ENCODE measurements at places on chromosomes 7 and 10. TPM values are rescaled to one million over a fixed set of nuclear protein-coding genes. Genes with fewer than 3 reads are reported as not detected.

GRCh38 chr7:748446-748845 lies 21.4 kb upstream of the PRKAR1B start:
- no peak for DNase-seq

GRCh38 chr7:139798221-139798620 lies 20.4 kb upstream of the HIPK2 start:
- DNase-seq = no peak

DNA sequence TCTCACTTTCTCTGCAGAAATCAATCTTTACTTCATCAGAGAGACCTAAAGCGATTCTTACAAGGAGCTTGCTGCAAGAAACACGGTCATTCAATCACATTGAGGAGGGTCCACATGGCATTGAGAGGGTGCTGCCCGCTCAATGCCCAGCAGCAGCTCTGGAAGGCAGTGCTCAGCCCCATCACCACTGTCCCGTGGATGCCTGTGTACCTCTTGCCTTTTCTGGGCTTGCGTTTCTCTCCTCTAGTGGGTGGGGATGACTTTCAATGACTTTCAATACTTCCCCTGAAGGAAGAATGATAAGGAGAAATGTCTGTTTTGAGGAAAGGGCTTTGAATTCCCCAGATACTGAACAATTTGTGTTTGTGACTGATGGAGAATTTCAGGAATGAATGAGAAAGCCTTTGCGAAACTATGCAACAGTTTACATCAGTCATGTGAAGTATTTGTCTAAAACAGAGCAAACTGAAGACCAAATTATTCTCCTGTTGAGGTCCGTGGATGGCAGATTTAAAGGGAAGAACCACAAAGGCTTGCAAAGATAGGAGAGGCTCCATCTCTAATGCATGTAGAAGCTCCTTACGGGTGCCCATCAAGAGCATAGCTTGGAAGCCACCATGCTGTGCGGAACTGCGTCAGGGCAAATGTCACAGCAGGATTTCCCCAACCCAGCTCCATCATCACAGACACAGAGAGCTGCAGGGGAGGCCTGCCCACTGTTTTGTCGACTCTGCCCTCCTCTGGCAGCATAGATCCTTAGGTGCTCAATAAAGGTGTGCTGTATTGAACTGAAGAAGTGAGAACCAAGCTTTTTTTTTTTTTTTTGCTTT lies 6.6 kb upstream of the ZNF22 start:
- no peak for DNase-seq

DNA sequence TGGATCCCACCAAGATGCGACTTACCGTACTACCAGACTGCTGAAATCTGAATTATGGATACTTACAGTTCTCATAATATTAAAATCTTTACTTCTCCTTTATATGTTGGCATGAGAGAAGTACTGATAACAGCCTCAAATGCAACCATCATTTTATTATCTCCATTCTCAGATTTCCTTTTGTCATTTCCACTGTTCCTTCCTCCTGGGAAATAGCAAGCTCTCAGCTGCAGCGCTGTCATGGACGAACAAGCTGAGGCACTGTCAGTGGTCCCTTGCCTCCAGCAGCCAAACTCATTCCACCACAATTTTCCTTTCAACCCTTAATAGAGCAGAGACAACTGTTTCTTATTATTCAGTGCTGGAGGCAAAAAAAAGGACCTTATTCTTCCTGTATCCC lies 478.4 kb downstream of the ARL4A start:
- no peak for DNase-seq

DNA sequence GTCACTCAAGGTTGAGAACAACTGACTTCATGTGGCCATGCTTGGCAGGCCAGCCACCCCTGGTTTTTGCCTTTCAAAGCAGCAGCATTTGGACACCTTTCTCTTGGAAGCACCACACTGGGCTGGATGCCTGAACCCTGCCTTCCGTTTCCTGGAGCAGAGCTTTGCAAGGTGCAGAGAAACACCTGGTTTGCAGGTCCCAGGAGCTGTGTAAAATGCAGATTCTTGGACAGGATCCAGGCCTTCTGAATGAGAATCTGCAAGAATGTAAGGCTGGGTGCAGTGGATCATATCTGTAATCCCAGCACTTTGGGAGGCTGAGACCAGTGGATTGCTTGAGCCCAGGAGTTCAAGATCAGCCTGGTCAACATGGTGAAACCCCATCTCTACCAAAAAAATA lies 18.0 kb upstream of the DUSP5 start:
- DNase-seq = no peak

GRCh38 chr10:94858005-94858404 lies 80.5 kb upstream of the CYP2C9 start:
- no peak for DNase-seq

DNA sequence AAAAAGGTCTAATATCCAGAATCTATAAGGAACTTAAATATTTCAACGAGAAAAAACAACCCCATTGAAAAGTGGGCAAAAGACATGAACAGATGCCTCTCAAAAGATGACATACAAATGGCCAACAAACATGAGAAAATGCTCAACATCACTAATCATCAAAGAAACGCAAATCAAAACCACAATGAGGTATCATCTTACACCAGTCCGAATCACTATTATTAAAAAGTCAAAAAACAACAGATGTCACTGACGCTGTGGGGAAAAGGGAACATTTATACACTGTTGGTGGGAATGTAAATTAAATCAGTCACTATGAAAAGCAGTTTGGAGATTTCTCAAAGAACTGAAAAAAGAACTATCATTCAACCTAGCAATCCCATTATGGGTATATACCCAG lies 6.0 kb downstream of the VWDE start:
- DNase-seq = no peak

Gene DPYSL4
- 0.96 TPM for total RNA-seq

Gene ZNF212
- total RNA-seq = 12.5 TPM

Gene SPDYE16
- not detected for total RNA-seq

Gene PIK3CG
- 4.3 TPM for total RNA-seq

Gene AKR1C8
- total RNA-seq = not detected
